ENCODE measurements at places on chromosomes 13 and 19. TPM values are rescaled to one million over a fixed set of nuclear protein-coding genes. Genes with fewer than 3 reads are reported as not detected.

- H3K27me3 ChIP-seq: no peaks in the 10 kb centered on the region
- no peaks in the 10 kb centered on the region for H3K4me1 ChIP-seq
- no peak overlapping the region for H3K27ac ChIP-seq
- no peak for DNase-seq
- H3K36me3 ChIP-seq: no peaks in the 10 kb centered on the region
- no peak overlapping the region for H3K4me3 ChIP-seq
Observed at GRCh38 chr13:49305792-49306425, 58.2 kb downstream of the CDADC1 start.

The RUBCNL gene
- 110 TPM for total RNA-seq

GRCh38 chr19:7775761-7776160 is 12.7 kb downstream of the CLEC4M start:
- no peaks in the 10 kb centered on the region for H3K27me3 ChIP-seq
- H3K36me3 ChIP-seq: no peaks in the 10 kb centered on the region
- no peak overlapping the region for H3K27ac ChIP-seq
- peaks cover 8% of the 10 kb centered on the region for H3K4me1 ChIP-seq

- no peak overlapping the region for H3K27ac ChIP-seq
- no peaks in the 10 kb centered on the region for H3K36me3 ChIP-seq
- peak; percentile 80 for DNase-seq
Observed at GRCh38 chr13:23466144-23467002, 32.9 kb upstream of the SACS start.

DNA sequence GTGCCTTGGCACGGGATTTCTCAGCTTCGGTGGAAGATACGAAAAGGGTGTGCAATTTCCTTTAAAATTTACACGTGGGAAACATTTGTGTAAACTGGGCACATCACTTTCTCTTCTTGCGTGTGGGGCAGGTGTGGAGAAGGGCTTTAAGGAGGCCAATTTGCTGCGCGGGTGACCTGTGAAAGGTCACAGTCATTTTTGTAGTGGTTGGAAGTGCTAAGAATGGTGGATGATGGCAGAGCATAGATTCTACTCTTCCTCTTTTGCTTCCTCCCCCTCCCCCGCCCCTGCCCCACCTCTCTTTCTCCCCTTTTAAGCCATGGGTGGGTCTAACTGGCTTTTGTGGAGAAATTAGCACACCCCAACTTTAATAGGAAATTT is 7.2 kb downstream of the SLITRK5 start:
- H3K27ac ChIP-seq: no peak overlapping the region
- H3K4me3 ChIP-seq: peak overlapping the region; percentile 48
- H3K36me3 ChIP-seq: no peaks in the 10 kb centered on the region
- peaks cover 21% of the 10 kb centered on the region for H3K27me3 ChIP-seq

DNA sequence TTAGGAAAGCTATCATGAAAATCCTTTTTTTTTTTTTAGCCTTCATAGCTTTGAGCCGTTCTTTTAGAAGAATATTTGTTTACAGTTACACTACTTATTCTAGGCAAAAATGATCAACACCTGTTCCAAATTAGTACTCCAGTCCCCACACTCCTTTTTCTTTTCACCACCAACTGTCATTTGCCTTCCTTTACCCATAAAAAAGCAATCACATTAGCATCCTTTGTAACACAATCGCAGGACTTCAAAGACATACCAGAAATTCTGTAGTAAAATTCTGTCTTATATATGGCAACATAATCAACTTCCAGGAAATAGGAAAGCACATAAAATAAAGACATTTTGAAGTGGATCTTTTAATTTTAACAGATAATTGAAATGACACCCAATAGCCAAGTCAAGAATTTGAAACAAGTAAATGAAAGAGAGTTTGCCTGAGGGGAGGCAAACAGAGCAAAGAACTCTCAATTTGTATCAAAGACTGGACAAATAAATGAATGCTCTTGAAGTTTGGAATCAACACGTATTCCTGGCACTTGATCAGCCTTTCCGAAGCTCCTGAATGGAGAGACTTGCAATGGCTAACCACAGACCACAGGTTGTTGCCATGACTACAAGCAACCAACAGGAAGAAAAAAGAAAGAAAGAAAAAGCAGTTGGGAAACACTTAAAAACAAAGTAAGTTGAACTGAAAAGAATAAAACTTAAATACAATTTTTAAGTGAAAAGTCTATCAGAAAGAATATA is 206.8 kb downstream of the PCDH9 start:
- H3K36me3 ChIP-seq: no peaks in the 10 kb centered on the region
- peaks cover 66% of the 10 kb centered on the region for H3K27me3 ChIP-seq
- H3K27ac ChIP-seq: no peak overlapping the region
- H3K4me3 ChIP-seq: no peak overlapping the region
